Fibroblast of the aortic adventitia (primary cell): ENCODE measurements at places on chromosomes 1 and 21.

- DNase-seq: peak; percentile 14
These were observed 127.4 kb upstream of the NRIP1 start for GRCh38 chr21:15192243-15192642.

DNA sequence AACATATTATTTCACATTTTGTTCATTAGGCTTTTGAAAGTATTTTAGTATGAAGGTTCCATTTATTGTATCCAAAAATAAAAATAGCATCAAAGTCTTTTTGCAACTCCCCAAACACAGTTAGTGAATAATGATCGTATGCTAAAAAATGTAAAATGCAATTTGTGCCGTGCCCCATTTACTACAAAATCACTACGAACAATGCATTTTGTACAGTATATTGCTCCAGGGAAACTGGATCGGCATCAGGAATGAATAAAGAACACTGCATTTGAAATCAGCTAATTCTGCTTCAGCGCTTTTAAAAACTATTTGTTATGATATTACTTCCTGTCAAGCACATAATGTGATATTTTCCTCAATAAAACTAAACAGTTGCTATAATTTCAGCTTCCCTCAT, 547.8 kb downstream of the DPYD start:
- DNase-seq: no peak

DNA sequence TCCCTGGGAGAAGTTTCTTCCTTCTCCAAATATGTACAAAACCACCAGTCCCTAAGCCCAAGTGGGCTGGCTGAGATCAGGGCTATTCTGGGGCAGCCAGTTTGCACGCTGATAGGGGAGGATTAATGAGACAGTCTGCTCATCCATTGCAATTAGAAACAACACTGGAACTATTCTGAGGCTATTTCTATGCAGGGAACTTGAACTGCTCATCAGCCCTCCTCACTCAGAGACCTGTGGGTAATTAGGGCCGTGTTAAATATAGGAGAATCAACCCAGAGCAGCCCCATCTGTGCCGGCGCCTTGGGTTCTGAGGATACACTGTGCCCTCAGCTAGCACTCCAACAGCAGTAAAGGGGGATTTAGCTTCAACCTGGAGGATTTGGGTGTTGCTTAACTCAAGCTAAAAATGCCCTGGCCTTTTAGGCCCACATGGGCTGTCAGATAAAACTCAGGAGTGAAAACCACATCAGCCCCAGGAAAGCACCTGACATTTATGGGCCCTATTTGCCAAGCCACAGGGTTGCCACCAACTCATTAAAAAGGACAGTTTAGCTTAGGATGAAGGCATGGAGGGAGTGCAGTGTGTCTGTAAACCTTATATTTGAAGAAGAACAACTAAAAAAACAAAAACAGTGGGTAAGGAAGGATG, 53.9 kb downstream of the DUSP10 start:
- DNase-seq: no peak

DNA sequence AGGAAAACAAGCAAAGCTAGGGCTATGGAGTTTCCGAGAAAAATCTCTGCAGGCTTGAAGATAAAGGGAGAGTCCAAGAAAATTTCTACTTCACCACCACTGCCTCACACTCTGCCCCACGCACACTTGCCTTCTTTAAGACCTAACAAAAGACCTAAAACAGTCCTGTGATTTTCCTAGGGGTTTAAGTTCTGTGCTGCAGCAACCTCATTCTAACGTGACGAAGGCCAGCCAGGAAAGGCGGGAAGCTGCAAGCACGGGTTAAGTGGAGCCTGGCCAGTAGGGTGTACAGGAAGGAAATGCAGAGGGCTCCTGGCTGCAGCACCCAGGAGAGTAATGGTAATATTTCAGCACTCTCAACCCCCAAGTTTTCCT, 1.5 kb downstream of the SPATA6 start:
- no peak for DNase-seq

- DNase-seq: peak; percentile 35
These were observed 30.4 kb upstream of the PDE4B start for GRCh38 chr1:65762081-65762862.
